Central memory CD4-positive, alpha-beta T cell (primary cell): ENCODE measurements at places on chromosomes 4 and X.

- no peak for DNase-seq
These were observed 15.9 kb upstream of the EMCN start for GRCh38 chr4:100533741-100534140.

- no peak for DNase-seq
These were observed 85.1 kb upstream of the LCORL start for GRCh38 chr4:18106620-18107019.

GRCh38 chr4:88015659-88016295 is 8.3 kb downstream of the PKD2 start:
- DNase-seq = no peak

DNA sequence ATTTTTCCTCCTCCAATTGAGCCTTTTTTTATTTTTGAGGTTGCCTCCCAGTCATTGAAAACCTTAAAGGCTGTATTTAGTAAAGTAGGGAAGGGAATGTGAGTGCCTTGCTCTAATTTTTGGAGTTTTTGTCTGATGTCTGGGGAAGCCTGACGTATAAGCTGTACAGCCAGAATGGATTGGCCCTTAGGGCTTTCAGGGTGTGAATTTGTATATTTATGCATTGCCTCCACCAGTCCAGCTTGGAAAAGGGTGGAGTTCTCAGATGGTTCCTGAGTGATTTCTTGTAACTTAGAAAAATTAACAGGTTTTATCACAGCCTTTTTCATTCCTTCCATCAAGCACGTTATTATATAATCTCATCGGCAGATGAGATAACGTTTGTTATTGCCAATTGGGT is 8.6 kb upstream of the IL9R start:
- DNase-seq = no peak

DNA sequence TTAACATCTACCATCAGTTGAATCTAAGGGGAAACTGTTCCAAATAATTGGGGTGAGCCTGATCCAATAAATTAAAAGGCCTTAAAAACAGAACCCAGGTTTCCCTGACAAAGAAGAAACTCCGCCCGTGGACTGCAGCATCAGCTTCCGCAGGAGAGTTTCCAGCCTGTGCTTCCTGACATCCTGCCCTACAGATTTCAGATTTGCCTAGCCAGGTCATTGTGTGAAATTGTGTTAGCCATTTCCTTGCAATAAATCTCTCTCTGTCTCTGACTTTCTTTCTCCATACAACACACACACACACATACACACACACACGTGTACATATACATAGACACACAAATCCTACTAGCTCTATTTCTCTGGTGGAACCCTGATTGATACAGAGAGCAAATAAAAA is 48.3 kb upstream of the LCORL start:
- DNase-seq = no peak

DNA sequence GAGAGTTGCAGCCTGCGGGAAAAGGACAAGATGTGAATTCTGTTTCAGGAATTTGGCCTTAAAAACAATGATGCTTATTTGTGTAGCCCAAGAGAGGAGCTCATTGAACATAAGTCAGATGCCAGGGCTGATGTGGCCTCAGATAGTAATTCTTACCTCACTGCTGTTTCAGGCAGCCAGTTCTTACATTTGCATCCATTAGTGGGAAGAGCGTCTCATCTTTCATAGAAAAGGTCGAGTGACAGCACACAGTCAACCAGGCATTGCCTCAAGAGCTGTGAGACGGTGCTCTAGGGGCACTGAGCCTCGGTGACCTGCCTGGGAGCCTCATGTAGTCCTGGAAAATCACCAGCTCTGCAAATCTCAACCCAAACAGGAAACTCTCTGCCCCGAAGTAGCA is 174.9 kb upstream of the FRG1 start:
- no peak for DNase-seq

- no peak for DNase-seq
These were observed 34.9 kb upstream of the STK26 start for GRCh38 chrX:131988236-131988635.

DNA sequence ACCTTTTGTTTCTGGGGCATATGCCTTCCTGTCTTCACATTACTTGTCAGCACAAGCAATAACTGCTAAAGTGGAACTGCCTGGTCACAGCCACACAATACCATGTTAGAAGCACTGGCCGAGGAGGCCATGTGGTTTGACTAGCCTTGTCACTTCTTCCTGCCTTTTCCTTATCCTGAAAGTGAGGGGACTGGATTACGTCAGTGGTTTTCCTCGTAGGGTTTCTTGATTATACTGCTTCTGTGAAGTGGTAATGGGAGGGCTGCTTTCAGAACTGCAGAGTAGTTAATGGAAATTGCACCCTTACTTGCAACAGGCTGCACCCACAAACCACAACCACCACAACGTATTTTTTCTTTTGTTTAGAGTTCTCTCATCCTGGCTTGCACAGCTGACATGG is 26.6 kb downstream of the ZRSR2 start:
- peak; percentile 68 for DNase-seq

DNA sequence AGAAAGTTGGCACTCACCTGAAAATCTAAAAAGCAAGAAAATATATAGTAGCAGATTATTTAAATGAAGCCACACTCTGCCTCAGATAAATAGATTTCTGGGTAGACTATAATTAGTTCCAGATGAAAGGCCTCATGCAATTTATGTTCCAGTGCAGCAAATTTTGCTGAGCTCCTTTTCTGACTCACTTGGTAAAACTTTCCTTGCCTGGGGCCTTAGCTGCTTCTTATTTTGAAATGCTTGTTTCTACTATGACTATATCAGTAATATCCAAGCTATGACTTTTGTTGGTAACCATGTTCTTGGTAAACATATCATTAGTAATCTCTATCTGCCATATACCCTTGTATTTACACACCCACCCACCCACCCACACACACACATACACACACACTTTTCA is 961.8 kb downstream of the SH3BGRL start:
- DNase-seq = no peak

GRCh38 chrX:10177601-10178000 is 20.8 kb downstream of the CLCN4 start:
- no peak for DNase-seq

DNA sequence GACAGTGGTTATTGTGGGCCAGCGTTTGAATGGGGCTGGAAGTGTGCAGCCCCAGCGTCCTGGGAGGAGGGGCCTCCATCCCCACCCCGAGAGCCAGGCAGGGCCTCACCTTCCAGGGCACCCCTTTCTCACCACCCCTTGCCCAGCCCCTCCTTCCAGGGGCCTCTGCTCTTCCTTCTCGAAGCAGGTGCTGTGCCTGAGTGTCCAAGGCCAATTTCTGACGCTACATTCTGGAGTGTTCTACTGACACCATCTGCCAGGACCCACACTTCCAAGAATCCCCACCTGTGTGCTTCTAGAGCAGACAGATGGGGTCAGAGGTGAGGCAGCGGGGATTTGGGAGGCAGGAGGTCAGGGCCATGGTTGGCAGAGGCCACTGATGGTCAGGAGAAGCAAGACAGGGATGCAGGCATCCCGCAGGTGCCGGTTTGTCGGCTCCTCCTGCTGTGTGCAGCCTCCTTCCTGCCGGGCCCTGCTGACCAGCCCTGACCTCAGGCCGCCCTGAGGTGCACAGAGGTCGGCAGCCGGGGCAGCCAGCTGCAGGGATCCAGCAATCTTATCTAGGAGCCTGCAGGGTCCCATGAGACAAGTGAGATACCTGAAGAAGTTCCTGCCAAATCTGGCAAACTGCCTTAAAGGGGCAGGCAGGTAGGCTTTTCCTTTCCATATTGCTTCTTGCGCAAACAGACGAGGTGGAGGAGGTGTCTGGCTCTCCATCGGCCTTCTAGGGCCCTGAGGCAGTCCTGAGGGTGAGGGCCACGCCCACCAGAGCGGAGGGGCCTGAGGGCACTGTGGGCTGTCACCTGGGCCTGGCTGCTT is 18.8 kb downstream of the MSANTD1 start:
- DNase-seq = no peak

DNA sequence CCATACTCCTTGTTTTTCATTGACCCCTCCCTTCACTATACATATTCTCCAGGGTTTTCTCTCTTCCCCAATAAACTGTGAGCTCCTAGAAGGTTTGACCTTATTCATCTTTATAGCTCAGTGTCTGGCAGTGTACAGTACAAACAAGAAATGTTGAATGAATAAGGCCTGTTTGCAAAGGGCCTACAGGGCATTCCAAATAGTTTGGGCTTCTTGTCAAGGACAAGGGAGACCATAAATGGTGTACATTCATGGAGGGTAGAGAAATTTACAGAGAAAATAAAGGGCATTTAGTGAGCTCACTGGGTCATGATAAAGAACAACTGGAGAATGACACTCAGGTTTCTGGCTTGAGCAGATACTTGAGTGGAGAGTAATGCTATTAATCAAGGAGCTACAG is 47.5 kb upstream of the EIF1AX start:
- no peak for DNase-seq

DNA sequence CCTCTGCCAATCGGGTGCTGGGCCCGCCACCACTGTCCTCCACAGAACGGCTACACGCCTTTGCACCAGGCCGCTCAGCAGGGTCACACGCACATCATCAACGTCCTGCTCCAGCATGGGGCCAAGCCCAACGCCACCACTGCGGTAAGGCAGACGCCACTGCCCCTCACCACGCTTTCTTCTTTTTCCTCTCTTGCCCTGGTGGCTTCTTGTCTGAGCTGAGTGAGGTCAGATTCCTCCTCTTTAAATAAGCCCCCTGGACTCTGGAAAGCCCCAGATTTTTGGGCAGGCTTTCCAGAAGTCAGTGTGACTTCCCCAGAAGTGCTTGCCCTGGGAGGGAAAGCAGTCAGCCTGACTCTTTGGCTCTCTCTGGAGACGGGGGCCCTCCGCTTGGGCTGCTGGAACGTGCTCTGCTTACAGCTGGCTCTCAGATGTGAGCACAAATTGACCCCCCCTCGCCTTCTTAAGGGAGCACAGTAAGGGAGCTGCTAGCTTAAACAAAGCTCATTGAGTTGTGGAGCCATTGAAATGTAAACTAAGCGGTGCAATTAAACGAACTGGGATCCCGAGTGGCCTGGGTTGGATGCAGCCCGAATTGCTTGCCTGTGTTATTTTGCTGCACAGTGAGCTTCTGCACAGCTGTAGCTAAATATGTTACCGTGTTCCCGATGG is 243.1 kb downstream of the ANK2 start:
- DNase-seq = no peak

GRCh38 chr4:108146819-108147218 is 21.9 kb downstream of the LEF1 start:
- no peak for DNase-seq

DNA sequence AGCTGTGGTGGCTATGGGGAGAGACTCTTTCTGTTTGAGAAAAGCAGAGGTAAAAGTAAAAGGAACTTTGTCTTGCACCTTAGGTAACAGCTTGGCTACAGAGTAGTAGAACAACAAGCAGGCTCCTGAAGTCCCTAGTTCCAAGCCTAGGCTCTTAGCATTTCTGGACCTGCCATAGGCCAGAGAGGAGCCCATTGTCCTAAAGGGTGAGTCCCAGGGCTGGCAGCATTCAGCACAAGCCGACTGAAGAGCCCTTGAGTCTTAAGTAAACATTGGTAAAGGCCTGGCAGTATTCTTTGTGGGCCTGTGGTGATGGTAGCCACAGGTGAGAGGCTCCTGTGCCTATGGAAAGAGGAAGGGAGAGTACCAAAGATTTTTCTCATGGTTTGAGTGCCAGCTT is 38.2 kb downstream of the CSN3 start:
- DNase-seq = no peak

DNA sequence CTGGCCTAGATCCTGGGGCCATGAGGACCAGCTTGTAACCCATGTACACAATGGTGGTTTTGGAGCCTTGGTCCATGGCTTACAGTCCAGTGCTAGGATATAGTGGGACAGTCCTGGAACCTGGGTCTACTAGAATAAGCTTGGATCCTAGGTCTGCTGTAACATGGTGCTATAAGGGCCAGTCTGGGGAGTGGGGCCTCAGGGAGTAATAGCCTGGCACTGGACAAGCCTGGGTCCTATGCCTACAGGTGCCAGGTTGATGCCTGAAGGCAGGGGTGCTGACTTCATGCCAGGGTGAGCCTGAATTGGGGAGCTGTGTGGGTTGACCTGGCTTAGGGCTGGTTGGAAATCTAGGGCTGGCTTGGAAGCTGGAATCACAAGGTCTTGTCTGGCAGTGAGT is 756.3 kb upstream of the ADGRL3 start:
- DNase-seq = no peak

DNA sequence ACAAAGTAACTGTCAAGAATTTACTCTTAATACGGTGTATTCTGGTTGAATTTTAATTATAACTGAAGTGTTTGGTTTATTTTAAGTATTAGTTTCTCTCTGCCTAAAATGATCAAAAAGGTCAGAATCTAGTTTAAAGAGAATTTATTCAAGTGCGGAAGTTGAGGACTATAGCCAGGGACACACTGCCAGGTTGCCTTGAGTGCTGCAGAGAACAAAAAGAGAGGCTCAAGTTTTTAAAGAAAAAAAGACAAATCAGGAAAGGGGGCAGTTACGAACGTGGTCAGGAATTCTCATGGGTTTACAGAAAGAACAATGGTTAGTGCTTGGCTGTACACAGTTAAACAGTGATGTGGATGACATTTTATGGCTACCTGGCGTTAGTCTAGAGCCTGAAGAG is 81.3 kb downstream of the SNX25 start:
- no peak for DNase-seq

DNA sequence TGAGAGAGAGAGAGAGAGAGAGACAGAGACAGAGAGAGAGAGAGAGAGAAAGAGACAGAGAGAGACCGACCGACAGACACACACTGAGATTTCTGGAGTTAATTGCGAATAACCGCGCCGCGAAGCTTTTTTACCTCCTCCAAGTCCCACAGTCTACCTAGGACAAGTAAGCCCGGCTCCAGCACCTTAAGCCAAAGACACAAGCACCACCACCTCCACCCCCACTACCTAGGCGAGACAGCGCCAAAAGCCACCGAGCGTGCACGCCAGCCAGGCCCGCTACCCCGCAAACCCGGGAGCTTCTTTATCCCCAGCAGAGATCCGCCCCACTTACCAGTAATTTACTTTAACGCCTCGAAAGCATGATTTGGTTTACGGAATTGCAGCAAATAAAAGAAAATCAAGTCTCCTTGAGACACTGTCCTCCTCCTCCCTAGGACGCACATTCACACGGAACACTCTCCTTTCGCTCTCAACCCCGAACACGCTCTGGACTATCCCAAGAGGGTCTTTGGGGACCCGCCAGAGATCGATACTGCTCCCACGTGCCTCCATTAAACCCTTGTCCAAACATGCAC is 649.6 kb upstream of the DIPK2B start:
- DNase-seq = peak; percentile 15
